ENCODE measurements at places on chromosomes 12 and 14.

- no peak for DNase-seq
These were observed 68.9 kb upstream of the NCOR2 start for GRCh38 chr12:124636138-124636978.

- peak; percentile 25 for DNase-seq
These were observed 47.4 kb downstream of the RTN1 start for GRCh38 chr14:59823179-59823578.

- DNase-seq, result no peak
These were observed 151.9 kb upstream of the CPM start for GRCh38 chr12:69084816-69085378.

- DNase-seq, result peak; percentile 8
These were observed 4.4 kb downstream of the CACNA1C start for GRCh38 chr12:2057041-2057794.

GRCh38 chr12:75526655-75527511 lies 15.5 kb upstream of the KRR1 start:
- no peak for DNase-seq

GRCh38 chr12:26614011-26614616 lies 218.9 kb downstream of the ITPR2 start:
- no peak for DNase-seq

DNA sequence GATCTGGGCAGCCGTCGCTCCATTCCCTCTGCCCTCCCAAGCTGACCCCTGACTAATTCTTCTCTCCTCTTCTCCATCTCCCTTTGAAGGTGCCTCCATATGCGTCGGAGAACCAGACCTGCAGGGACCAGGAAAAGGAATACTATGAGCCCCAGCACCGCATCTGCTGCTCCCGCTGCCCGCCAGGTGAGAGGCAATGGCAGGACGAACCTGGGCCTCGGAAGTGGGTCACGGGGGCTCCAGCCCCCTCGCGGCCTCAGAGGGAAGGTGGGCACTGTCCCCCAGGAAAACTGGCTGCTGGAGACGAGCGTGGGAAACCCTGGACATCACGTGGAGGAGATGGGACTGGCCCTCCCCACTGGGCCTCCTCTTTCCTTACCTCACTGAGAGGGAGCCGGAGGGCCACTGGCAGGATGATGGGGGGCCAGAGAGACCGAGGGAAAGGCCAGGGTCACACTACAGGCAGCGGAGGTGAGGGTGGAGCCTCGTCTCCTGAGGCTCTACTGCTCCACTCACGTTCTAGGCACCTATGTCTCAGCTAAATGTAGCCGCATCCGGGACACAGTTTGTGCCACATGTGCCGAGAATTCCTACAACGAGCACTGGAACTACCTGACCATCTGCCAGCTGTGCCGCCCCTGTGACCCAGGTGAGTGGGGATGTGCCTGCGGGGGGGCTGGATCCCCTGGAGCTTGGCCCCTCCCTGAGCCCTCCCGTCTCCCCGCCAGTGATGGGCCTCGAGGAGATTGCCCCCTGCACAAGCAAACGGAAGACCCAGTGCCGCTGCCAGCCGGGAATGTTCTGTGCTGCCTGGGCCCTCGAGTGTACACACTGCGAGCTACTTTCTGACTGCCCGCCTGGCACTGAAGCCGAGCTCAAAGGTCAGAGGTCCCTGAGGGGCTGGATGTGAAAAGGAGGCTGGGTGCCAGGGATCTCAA lies 806 bp downstream of the LTBR start:
- no peak for DNase-seq

- no peak for DNase-seq
These were observed 600.1 kb upstream of the FLRT2 start for GRCh38 chr14:84929834-84930233.

- no peak for DNase-seq
These were observed 7.5 kb downstream of the NID2 start for GRCh38 chr14:52061390-52061789.

- no peak for DNase-seq
These were observed 38.0 kb downstream of the SLC2A14 start for GRCh38 chr12:7834701-7835100.

GRCh38 chr12:131897875-131898274 lies 3.5 kb downstream of the ULK1 start:
- DNase-seq, result no peak

- DNase-seq, result no peak
These were observed 210.6 kb downstream of the PHLDA1 start for GRCh38 chr12:75820848-75821578.

- no peak for DNase-seq
These were observed 240.0 kb upstream of the CPNE8 start for GRCh38 chr12:39145175-39145999.

- no peak for DNase-seq
These were observed 8.9 kb downstream of the C2CD5 start for GRCh38 chr12:22535478-22535877.

GRCh38 chr14:35394326-35395013 lies 10.1 kb downstream of the NFKBIA start:
- no peak for DNase-seq

DNA sequence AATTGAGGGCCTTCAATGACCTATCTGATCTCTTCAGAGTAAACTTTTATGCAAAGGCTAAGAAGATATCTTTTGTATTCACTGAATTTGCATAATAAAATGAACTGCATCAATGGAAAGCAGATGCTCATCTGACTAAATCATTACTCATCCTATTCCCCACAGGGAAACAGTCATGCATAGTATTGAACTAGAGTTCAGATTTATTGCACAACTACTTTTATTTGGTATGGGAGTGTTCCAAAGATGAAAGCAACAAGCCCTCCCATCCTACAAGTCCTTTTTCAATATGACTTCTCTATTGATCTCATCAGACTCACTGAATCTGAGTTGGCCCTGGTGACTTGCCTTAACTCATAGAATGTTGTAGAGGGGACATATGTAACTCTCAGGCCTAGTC lies 159.8 kb downstream of the KITLG start:
- no peak for DNase-seq

GRCh38 chr14:87108726-87109125 lies 884.3 kb downstream of the GALC start:
- no peak for DNase-seq

GRCh38 chr12:124849382-124849781 lies 14.3 kb downstream of the SCARB1 start:
- no peak for DNase-seq

GRCh38 chr12:31736472-31736871 lies 7.7 kb upstream of the AMN1 start:
- DNase-seq, result no peak

DNA sequence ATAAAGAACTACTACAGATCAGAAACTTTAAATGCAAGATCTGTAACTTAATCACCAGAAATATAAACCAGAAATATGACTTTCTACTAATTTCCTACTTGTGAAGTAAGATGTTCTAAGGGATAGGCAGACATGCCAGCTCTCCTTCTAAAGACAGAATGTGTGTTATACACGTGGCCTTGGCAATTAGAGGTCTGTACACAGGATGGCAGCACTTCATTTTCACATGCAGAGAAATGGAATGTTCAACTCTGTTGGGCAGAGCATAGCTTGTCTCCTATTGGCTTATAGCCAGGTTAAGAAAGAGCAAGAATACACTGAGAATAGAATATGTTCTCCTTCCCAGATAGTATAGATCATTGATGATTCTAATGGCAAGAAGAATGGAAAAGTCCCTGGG lies 403.8 kb downstream of the DAD1 start:
- no peak for DNase-seq

GRCh38 chr14:23364164-23365035 lies 572 bp downstream of the EFS start:
- DNase-seq, result no peak

- DNase-seq, result no peak
These were observed 972 bp downstream of the SAMD4A start for GRCh38 chr14:54567639-54568561.

GRCh38 chr12:52691076-52691840 lies 11.1 kb upstream of the KRT1 start:
- DNase-seq, result no peak

DNA sequence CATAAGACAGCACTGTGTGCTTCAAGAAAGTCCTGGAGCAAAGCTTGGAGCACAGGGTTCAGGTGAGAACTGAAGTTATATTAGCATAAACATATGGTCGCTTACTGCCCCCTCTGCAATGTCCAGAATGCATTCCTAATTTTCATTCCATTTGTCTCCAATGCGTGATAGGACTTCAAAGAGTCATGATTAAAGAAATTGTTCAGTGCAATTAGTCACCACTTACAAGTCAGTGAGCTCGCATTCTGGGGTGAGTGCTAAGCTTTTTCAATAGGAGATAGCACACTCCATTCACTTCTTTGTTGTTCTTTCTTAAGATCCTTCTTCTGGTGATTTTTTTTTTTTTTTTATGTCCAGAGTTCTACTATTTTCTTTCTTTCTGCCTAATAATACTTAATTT lies 398.4 kb downstream of the SYT1 start:
- no peak for DNase-seq

- DNase-seq, result no peak
These were observed 79.9 kb downstream of the HECTD1 start for GRCh38 chr14:31127690-31128089.

- no peak for DNase-seq
These were observed at the start of gene ITGA7 for GRCh38 chr12:55707841-55708694. TSS of gene ITGA7 (minus strand) at chr12:55707904. CDS start at chr12:55707682, 222 bp downstream.
